Omental fat pad (tissue), 4 donors: ENCODE measurements at places on chromosomes 5 and 9.

DNA sequence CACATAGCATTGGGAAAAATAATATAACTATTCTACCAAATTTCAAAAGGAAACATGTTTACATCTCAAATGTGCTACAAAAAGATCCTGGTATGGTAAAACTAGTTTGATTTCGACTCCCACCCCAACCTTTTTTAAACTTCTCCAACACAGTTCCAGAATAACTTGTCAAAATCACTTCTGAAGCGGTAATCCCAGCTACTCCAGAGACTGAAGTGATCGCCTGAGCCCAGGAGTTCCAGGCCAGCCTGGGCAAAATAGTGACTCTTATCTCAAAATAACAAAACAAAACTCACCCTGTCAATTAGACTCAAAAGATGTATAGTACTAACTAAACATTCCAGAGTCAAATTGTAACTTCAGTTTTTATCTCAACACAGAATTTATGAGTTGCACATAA is 71.3 kb upstream of the RNF38 start:
- no peak for DNase-seq

DNA sequence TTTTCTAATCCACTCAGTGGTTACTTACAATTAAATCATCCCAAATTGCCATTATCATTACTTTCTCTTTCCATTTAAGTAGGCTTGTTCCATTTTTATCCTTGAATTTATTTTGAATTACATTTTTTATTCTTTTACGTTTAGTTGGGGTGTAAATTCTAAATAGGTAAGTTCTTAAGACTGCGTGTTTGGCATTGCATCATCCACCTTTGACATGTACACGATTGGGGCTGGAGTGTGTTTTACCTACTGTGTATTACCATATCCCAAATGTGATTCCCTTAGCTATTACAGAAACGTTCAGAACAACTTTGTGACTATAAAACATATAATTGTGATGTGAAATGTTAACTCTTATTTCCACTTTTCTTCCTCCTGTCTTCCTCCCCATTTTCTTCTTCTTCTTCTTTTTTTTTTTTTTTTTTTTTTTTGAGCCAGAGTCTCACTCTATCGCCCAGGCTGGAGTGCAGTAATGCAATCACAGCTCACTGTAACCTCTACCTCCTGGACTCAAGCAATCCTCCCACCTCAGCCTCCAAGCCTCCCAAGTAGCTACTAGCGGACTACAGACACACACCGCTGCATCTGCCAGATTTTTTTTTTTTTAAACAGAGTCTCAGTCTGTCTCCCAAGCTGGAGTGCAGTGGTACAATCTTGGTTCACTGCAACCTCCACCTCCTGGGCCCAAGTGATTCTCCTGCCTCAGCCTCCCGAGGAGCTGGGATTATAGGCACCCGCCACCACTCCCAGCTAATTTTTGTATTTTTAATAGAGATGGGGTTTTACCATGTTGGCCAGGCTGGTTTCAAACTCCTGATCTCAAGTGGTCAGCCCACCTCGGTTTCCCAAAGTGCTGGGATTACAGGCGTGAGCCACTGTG is 16.7 kb downstream of the MARVELD2 start:
- no peak for DNase-seq

GRCh38 chr9:16925426-16925825 is 55.0 kb upstream of the BNC2 start:
- no peak for DNase-seq

DNA sequence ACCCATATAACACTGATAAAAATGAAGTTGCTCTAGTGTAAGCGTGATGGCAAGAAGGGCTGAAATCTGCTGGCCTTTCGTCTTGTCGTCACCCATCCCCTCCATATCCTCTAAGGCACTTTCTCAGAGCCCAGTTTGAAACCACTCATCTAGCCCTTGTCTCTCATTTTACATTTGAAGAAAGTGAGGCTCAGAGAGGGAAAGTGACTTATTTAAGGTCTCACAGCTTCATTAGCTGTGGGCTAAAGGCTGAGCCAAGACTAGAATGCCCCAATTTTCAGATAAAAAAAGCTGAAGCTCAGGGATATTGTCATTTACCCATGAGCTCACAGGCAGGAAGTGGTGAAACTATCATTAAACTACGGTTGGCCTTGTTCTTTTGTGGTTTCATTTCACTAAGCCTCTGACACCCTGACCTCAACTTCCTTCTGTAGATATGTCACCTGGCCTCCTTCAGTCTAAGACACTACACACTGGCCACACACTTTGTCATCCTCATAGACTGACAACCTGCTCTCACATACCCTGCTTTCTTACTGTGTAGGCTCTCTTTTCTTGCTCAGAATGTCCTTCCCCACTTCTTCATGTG is 176.7 kb upstream of the DMAC1 start:
- no peak for DNase-seq

- DNase-seq = no peak
Observed at GRCh38 chr5:96283589-96283988, 149.5 kb downstream of the PCSK1 start.

- no peak for DNase-seq
Observed at GRCh38 chr5:137672001-137672400, 63.9 kb downstream of the KLHL3 start.

- DNase-seq = no peak
Observed at GRCh38 chr5:132662004-132662401, 4.0 kb downstream of the IL13 start.

- DNase-seq = no peak
Observed at GRCh38 chr9:114291886-114292590, 30.9 kb upstream of the ORM1 start.

GRCh38 chr9:135290086-135290485 is 189.5 kb upstream of the PPP1R26 start:
- DNase-seq = no peak

GRCh38 chr5:72110394-72111013 is 3.2 kb downstream of the MAP1B start:
- no peak for DNase-seq

DNA sequence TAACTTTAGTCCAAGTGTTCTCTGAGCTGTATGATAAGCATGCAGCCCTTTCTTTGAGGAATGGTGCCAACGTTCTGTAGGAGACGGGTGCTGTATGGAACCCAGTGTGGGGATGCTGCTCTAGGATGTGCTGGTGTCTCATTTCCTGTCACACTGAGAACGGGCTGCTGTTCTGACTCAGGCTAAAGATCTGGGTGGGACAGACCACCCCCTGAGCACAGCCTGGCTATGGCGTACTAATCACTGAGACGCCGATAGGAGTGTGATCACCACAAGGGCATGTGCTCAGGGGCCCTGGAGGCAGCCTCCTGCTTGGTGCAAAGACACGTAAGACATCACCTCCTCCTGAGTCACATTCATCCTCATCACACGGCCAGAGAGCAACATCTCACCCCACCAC is 240.4 kb downstream of the IRX2 start:
- no peak for DNase-seq

- DNase-seq = no peak
Observed at GRCh38 chr9:126400571-126400970, 73.9 kb downstream of the MVB12B start.

GRCh38 chr9:90815183-90815943 is 13.7 kb downstream of the SYK start:
- DNase-seq = no peak

DNA sequence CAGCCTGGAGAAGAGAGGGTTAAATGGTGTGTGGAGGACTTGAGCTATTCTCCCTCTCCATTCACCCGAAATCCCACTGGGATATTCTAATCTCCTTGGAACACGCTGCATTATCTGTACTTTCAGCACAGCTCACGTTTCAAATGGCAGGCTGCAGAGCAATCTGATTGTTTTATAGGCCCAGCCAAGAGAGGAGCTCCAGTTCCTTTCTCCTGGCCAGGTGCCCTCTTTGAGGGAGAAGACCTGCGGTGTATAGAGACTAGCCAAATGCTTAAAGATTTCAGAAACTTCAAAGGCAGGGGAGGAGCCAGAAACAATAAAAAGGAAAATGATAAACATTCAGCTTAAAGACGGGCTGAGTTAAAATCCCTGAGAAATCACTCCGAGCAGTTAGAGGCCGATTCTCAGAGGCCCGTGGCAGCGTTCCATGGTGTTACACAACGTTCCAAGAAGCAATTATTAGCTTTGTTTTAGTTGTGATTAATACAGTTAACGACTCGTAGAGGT is 564.0 kb upstream of the KLF4 start:
- peak; percentile 88 for DNase-seq

DNA sequence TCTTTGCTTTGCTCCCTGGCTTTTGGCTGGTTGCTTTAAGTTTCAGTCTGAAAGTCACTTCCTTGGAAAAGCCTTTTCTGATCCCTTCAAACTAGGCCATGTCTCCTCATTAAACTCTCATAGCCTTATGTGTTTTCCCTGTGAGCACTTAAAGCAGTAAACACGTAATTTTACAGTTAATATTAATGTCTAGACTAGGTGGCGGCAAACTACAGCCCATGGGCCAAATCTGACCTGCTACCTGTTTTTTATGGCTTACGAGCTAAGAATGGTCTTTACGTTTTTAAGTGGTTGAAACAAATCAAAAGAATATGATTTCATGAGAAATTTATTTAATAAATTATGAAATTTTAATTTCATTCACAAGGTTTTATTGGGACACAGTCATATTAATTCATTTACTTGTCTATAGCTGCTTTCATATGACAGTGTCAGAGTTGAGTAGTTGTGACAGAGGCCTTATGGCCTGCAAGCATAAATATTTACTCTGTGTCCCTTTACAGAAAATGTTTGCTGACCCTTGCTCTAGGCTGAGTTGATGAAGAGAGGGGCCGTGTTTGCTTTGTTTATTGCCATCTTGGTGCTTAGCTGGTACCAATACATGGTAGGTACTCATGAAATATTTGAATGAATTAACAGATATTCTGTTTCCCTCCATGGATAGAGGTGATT is 7.4 kb downstream of the SLC44A1 start:
- no peak for DNase-seq

GRCh38 chr5:150161242-150162141 is 5.1 kb upstream of the CDX1 start:
- peak; percentile 88 for DNase-seq

DNA sequence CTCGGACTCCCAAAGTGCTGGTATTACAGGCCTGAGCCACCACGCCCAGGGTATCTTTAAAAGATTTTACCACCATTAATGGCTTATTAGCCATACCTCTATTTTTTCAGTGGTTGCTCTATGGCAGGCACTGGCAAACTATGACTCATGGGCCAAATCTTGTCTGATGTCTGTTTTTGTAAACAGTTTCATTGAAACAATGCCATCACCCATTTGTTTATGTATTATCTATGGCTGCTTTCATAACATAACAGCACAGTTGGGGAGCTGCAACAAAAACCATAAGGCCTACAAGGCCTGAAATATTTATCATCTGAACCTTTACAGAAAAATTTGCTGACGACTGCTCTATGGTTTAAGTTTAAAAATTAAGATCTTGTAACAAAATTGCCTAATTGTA is 66.8 kb downstream of the SLC38A9 start:
- no peak for DNase-seq

DNA sequence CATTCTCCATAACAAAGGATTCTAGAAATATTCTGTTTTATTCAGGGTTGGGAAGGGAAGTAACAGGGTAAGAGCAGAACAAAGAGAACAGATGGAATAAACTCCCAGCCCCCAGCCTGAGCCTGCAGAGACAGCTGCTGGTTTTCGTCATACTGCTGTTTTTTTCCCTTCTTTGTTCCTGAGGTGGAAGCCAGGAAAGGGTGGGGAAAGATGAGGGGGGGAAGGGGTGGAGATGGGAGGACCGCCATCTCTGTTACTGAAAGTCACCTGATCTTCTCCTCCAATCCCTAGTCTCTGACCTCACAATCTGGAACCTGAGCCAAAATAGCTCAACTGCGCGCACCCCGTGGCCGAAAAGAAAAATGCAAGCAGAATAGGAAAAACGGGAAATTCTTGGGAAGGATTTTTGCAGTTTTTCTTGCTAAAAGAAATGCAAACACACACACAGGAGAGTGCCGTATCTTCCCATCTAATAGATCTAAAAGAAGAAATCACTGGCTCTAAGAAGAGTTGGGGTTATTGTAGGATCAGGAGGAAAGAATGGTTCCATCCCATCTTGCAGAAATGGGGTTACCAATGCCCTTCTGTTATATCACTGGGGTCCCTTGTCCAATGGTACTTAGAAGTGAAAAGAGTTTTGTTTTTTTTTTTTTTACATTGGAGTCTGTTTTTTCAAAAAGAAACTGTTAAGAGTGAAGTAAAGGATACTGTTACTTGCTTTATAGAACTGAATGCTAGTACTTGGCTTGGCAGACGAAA is 57.9 kb downstream of the DIAPH1 start:
- DNase-seq = peak; percentile 63

DNA sequence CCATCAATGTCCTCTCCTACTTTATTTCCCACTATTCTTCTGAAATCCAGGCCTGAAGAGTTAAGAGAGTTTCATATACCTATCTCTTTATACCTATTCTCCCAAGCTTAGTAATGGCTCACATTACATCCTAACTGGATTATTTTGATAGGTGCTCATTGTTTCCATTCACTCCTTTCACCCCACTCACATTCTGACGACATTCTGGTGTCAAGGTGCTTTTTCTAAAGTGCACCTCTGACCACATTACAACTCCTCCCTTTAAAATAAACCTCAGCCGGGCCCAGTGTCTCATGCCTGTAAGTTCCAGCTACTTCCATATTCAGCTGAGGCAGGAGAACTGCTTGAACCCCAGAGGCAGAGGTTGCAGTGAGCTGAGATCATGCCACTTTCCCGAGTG is 417.1 kb downstream of the BNC2 start:
- DNase-seq = no peak

GRCh38 chr5:134004626-134005416 is at the start of gene VDAC1:
TSS of gene VDAC1 (minus strand) at chr5:134004975. CDS start at chr5:133993012, 11,963 bp downstream.
- peak; percentile 51 for DNase-seq

DNA sequence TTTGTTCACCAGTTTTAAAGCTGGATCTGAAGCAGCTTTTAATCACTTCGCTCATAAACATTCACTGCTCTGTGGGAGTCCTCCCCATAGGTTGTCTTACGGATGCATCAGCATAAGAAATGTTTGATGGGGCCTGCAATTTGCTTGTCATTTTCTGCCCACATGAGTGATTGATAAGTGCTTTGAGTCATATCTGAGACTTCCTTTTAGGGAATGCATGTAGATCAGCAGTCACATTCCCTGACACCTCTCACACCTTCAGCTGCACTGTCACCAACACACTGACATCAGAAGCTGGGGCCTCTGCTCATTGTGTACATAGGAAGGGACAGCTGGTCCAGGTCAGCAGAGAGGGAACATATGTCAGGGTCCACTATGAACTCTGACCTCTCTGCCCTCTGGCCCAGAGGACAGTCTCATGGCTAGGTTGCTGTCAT is 84.1 kb upstream of the SPATA31D4 start:
- no peak for DNase-seq

GRCh38 chr5:133797167-133797566 is 171.3 kb downstream of the C5orf15 start:
- no peak for DNase-seq
